ENCODE measurements at places on chromosomes 1 and 21.
A peak's percentile ranks its signal among the peaks of the same experiment; 100 is the strongest.

- DNase-seq: no peak
These were observed 2.9 kb upstream of the RBBP5 start for GRCh38 chr1:205124726-205125125.

DNA sequence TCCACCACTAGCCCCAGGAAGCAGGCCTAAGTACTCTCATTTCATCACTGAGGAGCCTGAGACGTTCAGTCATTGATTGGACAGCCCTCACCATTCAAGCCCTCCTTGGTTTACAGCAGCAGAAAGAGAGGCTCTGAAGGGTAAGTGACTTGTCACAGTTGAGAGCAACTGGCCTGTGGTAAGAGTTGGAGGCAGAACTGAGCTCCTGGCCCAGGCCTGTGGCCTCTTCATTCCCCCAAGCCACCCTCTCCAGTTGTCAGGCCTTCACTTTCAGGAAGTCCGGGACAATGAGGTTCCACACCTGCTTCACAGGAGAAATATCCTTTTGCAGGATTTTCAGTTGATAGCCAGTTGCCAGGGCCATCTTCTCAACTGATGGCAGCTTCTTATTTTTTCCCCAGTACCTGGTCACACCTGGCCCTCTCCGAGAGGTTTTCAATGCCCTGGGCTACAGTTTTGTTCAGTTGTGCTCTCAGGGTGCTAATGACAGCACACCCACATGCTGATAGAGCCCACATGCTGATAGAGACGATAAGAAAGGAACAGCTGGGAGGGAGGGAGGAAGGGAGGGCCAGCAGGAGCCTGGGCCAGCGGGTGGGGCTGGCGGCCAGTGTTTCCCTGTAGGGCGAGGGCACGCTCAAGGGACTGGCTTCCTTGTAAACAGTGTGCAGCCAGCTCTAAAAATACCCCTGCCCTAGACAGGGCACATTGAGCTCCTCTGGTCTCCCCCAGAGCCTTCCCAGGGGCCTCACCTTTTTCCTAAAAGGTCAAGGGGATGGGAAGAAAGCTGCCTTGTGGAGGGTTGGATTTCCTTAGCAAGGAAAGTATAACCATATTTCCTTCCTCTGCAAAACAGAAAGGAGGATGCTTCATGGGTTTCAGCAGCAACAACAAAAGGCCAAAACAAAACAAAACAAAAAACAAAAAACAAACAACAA lies 112.7 kb upstream of the JUN start:
- DNase-seq: no peak

DNA sequence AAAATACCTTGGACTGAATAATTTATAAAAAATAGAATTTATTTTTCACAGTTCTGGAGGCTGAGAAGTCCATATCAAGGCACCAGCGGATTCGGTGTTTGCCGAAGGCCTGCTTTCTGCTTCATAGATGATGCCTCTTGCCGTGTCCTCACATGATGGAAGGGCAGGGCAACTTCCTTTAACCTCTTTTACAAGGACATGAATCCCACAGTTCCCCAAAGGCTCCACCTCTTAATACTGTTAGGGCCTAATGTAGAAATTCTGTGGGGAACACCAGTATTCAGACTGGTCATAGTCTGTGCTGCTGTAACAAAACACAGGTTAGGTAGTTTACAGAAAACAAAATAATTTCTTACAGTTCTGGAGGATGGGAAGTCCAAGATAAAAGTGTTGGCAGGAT lies 25.9 kb downstream of the DYRK1A start:
- no peak for DNase-seq

DNA sequence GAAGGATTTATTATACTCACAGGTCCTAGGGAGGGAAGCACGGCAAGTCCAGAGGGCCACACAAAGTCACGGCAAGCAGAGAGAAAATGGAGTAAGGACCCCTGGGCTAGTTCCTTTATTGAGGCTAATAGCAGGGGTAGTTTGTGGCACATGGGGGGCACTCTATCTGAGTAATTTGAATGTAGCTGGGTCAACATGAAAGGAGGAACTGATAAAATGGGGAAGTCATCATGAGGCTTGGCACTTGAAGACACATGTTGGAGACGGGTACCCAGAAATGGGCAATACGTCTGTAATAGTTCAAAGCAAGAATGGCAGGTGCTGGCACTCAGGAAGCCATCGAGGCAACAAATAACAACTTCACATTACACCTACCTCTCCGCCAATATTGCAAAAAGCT lies 1136.4 kb downstream of the MRPL39 start:
- DNase-seq: no peak

GRCh38 chr1:89064632-89065031 lies 376 bp downstream of the GBP1 start:
- no peak for DNase-seq

DNA sequence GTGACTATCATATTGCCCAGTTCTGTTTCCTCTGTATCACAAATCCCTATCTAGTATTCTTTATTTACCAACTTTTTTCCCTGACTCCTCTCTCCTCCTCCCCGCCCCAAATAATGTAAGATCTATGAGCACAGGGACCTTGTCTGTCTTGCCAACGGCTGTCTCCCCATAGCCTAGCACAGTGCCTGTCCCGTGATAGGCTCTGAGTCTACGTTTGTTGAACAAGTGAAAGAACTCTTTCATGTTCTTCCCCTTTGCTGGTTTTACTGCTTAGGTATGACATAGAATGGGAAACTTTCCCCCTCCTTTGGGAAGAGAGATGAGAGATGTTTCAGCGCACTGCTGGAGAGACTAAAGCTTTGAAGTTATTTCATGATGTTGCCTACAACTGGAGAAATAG lies 367.0 kb downstream of the PRDM2 start:
- no peak for DNase-seq

GRCh38 chr1:38433084-38433722 lies 386.6 kb upstream of the POU3F1 start:
- DNase-seq: no peak

DNA sequence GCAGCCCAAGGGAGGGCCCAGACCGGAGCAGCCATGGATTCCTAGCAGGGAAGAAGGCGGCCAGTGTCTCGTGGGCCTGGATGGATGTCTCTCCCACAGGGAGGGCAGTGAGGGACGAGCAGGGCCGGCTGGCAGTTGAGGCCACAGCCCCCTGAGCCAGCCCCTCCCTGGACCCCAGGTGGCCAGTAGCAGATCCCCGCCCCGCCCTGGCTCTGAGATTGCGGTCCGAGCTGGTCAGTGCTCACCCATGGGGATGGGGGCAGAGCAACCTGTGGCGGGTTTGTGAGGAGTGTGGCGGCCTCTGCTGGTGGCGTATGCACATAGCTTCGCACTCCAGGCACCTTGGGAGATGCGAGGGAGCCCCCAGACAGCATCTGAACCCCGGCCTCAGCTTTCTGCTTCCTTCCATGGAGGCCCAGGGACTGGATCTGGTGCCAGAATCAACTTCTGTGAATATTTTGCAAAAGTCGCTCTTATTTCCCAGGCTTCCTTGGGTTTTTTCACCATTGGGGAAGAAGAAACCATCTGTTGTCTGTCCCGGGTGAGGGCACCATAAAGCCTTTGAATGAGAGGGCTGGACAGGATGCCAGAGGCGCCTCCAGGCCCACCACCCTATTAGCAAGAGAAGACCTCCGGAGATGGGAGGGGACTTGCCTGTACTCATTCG lies 8.4 kb upstream of the KCNN3 start:
- peak; percentile 83 for DNase-seq

GRCh38 chr21:38699048-38699447 lies 106.7 kb upstream of the ETS2 start:
- no peak for DNase-seq

DNA sequence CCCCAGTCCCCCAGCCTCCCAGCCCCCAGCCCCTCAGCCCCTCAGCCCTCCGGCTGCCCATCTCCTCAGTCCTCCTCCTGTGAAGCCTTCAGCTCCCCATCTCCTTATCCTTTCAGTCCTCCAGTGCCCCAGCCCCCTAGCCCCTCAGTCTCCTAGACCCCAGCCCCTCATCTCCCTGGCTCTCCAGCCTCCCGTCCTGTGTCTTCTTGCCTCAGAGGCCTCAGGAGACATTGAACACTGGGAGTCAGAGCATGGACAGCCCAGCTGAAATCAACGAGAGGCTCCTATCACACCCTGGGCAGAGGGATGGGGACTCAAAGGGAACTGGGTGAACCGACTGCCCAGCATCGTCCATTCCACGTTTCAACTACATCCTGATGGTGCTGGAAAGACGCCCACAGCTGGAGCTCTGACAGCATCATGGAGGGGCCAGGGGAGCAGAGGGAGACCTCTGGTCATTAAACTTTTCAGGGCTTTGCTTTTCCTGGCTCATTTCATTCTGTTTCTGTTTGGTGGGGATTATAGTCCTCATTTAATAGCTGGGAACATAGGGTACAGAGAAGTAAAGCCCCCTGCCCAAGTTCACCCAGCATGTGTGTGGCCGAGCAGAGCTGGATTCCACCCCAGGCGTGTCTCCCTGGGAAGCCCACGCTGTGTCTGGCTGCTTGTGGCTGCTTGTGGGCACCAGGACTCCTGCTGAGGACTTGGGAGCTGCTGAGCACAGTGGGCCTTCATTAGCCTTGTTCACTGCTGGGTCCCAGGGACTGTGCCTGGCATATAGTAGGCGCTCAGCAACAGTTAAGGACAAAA lies 396.7 kb downstream of the PTPRU start:
- no peak for DNase-seq

DNA sequence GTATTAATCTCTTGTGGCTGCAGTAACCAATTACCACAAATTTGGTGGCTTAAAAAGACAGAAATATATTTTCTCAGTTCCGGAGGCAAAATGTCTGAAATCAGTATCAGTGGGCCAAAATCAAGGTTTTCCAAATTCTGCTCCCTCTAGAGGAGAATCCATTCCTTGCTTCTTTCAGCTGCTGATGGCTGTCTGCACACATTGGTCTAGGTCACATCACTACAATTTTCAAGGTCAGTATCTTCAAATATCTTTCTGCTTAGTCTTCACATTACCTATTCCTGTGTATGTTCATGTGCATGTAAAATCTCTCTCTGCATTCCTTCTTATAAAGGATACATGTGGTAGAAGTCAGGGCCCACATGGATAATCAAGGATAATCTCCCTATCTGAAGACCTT lies 999.4 kb downstream of the KCNT2 start:
- DNase-seq: no peak

DNA sequence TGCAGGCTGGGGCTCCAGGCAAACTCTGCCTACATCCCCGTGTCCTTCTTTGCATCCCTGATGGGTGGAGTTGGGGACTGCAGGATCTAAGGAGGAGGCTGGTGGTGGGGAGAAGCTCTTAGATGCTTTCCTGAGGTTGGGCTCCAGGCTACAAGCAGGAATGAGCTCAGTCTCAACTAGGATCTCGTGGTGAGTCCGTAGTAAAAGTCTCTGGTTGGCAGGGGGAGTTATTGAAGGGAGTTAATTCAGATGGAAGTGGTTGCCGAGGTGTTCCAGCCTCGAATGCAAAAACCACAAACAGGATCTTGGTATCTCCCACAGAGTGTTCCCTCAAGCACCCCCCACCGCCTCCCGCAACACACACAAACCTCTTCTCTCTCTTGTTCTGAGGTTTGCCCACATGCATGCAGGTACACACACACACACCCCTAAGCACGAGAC lies 35.0 kb downstream of the TMCC2 start:
- DNase-seq: no peak

DNA sequence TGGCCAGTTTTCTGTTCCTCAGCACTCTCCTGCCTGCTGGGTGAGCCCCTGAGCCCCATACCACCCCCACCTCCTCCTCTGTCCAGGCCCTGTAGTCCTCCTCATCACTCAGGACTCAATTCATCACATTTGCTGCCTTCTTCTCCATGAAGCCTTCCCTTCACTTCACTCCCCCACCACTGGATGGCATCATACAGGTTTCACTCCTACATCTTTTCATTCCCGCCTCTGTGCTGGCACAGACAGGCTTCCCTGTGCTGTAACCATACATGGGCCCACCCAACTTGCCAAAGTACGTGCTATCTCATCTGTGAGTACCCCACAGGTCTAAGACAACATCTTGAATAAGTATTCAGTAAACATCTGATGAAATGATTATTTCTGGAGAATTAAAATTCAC lies 56.9 kb downstream of the SLC45A1 start:
- no peak for DNase-seq

GRCh38 chr1:206907304-206907991 lies 10.2 kb downstream of the IL24 start:
- DNase-seq: no peak

Measured in neural crest cell (in vitro differentiated cells).